ENCODE measurements at places on chromosomes 12 and 14.

GRCh38 chr12:64057706-64058105, 164.4 kb downstream of the KICS2 start:
- DNase-seq = no peak

DNA sequence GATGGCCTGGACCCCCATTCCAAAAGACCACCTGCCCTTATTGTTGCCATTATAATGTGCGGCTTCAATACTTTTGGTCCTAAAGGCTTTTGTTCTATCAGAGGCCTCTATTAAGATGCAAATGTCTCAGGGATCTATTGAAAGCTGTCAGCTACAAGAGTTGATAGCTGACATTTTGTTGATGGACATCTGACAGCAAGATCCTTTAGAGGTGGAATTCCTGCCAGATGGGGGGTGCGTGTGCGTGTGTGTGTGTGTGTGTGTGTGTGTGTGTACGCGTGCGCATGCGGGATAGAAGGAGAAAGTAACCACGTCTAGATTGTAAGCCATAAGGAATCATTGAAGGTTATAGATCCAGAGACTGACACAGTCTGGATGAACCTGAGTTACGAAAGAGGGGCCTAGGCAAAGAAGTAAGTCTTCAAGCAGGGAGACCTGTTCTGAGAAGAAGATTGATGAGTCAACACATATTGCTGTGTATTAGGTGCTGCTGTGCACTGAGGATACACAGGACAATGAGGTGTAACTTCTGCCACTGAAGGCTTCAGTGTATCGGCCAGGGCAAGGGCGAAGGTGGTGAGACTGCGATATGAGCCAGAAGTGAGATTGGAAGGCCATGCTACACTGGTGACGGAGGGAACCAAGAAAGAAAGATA, 89.2 kb downstream of the PRMT8 start:
- no peak for DNase-seq

- DNase-seq = no peak
Observed at GRCh38 chr14:65045709-65046108, 56.6 kb downstream of the MAX start.

- DNase-seq = no peak
Observed at GRCh38 chr12:23847857-23848256, 101.6 kb downstream of the SOX5 start.

GRCh38 chr14:68822132-68822651, 29.3 kb upstream of the ZFP36L1 start:
- DNase-seq = no peak

DNA sequence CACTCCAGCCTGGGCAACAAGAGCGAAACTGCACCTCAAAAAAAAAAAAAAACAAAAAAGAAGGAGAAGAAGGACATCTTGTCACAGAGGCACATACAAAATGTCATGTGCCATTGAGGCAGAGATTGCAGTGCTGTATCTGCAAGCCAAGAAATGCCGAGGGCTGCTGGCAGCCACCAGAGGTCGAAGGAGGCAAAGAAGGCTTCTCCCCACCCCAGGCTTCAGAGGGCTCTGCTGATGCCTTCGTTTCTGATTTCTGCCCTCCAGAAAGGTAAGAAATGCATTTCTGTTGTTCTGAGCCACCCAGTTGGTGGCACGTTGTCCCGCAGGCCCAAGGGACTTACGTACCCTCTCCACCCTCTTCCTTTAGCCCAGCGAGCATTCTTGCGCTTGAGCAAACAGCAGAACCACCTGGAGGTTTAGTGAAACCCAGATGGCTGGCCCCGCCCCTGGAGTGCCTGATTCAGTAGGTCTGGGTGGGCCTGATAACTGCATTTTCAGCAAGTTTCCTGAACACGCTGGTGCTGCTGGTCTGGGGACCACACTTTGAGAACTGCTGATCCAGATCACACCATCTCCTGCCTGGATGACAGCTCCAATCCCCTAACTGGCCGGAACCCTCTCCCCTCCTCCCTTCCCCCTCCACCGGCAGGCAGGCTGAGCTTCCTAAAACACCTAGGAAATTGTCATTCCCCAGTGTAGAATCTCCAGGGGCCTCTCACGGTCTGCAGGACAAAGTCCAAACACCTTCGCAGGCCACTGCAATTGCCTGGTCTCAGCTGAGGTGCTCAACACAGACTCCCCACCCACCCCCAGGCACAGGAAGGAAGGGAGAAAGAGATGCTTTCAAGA, 21.1 kb upstream of the SCARB1 start:
- no peak for DNase-seq

- no peak for DNase-seq
Observed at GRCh38 chr14:75044322-75044721, 6.9 kb downstream of the MLH3 start.

- DNase-seq = no peak
Observed at GRCh38 chr12:27821259-27821973, 41.4 kb upstream of the MANSC4 start.

- no peak for DNase-seq
Observed at GRCh38 chr14:81946375-81946774, 412.7 kb upstream of the SEL1L start.

- no peak for DNase-seq
Observed at GRCh38 chr12:109961201-109961600, 35.0 kb downstream of the GIT2 start.

- DNase-seq = no peak
Observed at GRCh38 chr12:93571925-93572711, at the start of gene SOCS2. Gene SOCS2, plus strand, starts transcription at chr12:93572675. Its CDS starts 223 bp downstream, at chr12:93572898.

GRCh38 chr12:107884769-107885694, 110.5 kb downstream of the ASCL4 start:
- DNase-seq = no peak

DNA sequence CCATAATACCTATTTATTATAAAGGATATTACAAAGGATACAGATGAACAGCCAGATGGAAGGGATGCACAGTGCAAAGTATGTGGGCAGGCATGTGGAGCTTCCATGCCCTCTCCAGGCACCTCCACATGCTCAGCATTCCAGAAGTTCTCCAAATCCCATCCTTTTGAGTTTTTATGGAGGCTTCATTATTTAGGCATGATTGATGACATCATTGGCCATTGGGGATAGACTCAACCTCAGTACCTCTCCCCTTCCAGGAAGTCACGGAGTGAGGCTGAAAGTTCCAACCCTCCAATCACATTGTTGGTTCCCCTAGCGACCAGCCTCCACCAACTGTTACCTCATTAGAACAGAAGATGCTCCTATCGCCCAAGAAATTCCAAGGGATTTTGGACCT, 156.4 kb downstream of the ATP23 start:
- no peak for DNase-seq

GRCh38 chr12:52884526-52885293, 20.2 kb downstream of the KRT8 start:
- peak; percentile 54 for DNase-seq

DNA sequence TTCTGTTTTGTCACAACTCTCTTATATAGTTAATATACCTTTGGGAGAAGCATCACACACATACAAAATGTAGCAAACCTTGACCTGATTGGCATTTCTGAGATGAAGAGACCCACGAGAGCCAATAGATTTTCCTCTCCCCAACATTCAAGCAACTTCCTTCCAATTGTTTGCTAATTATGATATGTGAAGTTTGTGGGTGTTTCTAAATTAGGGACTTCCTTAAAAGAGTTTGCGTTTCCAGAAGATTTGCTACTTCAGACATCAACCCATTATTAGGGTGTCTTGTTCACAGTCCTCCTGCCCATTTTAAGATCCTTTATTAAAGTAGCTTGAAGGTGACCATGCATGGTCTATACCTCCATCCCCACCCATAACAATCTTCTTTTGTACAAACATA, 9.4 kb downstream of the AICDA start:
- no peak for DNase-seq

DNA sequence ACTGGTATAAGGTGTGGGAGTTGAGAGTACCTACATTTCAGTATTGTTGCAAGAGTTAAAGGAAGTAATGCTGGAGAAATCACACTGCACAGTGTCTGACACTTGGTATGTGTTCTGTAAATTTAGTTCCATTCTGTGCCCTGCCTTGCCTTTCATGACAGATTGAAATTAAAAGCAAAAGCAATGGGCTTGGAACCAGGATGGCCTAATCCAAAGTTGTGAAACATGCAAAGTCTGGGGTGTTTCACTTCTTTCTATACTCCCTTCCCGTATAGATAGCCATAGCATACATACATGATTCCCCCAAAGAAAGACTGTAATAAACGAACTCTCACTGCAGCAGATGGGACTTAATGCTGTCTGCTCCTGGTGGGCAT, 281.1 kb downstream of the NRXN3 start:
- DNase-seq = no peak

GRCh38 chr14:32507029-32507984, 178.2 kb downstream of the AKAP6 start:
- DNase-seq = no peak

DNA sequence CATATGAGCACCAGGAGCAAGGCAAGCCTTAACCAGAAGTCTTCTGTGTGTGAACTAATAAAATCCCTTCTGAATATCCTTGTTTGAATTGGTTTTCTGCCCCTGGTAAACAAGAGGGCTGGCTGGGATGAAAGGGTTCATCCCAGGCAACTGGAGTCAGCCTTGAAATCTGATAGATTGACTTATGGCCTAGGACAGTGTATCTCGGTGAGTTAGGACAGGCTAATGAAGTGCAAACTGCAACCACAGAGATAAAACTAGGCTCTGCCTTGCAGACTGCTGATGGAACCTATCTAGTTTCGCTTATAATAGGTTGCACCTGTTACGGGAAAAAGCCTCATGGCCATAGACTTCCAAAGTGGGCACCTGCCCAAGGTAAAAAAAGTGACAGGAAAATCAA, 451.9 kb upstream of the NOVA1 start:
- no peak for DNase-seq

DNA sequence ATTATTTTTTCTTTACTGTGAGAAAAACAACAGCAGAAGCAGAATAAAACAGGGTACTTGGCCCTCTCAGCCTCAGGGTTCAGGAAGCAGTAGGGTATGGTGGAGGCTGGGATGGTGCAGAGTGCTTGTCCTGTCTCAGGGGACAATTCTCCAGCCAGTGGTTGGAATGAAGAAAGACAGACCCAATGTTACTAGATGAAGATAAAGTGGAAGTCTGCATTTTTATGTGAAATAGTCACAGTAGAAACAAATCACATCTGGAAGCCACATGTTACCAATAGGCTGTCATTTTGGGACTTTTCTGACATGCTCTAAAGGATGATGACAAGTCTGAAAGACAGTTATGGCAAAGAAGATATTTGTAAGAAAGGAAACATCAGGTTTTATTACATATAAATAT, 32.3 kb downstream of the PROX2 start:
- no peak for DNase-seq

DNA sequence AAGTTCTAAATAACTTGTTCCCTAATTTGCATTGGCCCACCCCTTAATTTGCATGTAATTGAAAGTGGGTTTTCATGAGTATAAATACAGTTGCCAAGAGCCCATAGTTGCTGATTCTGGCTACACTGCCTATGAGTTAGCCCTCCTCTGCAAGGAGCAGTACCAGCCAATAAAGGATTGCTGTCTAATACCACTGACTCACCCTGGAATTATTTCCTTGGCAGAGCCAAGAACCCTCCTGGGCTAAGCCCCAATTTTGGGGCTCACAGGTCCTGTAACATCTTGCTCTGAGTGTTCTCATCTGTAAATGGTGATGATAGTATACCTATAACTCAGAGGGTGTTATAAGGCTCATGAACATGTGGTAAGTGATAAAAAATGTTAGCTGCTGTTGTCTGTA, 6.8 kb downstream of the TTC8 start:
- DNase-seq = no peak

GRCh38 chr14:87996291-87996592, 3.3 kb upstream of the GALC start:
- DNase-seq = no peak

DNA sequence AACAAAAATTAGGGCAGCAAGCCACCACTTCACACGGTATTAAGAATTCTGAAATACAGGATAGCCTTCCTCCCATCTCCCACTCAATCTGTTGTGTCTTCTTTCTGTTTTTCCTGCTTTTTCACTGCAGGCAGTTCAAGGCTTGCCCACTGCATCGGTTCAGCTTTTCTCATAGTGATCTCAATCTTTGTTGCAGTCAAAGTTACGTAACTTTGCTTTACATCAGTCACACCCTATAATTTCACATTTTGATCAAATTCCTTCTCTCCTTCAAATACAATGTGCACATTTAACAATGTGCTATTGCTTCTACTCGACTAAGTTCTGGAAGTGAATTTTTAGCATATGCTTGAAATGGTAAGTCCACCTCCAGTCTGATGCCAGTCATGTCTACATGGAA, 217.6 kb downstream of the EFCAB11 start:
- no peak for DNase-seq

GRCh38 chr14:68464711-68465110, 328.2 kb downstream of the ZFP36L1 start:
- no peak for DNase-seq

DNA sequence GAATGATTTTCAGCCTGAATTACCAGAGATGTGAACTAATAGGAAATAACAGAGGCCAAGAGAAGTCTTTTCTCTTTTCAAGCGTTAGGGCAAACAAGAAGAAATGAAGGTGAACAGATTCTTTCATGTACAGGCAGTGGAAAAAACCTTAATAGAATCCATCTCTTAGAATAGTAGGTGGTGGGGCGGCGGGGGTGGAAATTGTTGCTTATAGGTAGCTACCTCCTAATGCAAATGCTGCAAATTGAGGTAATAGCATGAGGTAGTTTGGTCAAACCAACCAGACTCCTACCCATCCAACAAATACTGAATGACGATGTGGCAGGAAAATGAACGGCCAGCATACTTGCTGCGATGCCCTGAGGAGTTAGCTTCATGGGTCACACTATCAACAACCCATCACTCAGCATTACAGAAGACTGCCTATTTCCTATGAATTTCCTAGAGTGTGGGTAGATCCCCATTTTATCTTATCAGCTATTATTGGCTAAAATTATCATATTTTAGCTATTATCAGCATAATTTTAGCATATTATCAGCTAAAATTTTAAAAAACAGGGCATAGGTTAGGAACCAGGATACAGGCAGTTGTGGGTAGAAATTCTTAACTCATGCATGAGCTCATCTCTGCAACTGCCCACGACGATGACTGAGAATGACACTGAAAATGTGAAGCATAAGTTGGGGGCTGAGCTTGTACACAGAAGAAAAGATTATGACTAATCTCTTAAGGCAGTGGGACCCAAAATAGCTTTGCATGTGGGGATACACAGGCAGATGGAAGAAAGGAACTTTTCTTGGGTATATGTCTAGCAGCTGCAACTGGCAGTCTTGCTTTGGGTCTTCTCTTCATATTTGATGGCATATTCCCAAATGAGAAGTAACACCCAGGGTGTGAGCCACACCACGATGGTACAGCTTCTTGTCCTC, 68.7 kb downstream of the NIN start:
- peak; percentile 36 for DNase-seq

DNA sequence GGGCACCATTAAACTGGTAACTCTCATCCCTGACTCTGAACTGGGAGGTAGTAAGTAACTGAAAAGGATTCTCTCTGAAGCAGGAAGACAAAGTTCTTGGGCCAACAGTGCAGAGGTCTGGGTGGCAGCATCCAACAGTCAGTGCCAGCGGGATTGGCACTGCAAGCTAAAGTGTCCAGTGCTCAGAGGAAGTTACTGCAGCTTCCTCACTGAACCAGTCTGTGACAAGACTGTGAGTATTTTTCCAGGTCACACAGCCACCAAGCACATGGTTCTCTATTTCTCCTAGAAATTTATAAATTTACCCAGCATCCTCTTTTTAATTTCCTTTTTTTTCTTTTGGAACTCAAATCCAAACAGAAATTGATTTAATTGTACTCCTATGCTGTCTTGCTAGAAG, 81.6 kb upstream of the FAR2 start:
- no peak for DNase-seq
